ENCODE measurements at places on chromosomes 1 and 21. TPM values are rescaled to one million over a fixed set of nuclear protein-coding genes. Genes with fewer than 3 reads are reported as not detected.
A peak's percentile ranks its signal among the peaks of the same experiment; 100 is the strongest.

- peak; percentile 34 for DNase-seq
Observed at GRCh38 chr1:154326546-154327465, 1.5 kb downstream of the ATP8B2 start.

DNA sequence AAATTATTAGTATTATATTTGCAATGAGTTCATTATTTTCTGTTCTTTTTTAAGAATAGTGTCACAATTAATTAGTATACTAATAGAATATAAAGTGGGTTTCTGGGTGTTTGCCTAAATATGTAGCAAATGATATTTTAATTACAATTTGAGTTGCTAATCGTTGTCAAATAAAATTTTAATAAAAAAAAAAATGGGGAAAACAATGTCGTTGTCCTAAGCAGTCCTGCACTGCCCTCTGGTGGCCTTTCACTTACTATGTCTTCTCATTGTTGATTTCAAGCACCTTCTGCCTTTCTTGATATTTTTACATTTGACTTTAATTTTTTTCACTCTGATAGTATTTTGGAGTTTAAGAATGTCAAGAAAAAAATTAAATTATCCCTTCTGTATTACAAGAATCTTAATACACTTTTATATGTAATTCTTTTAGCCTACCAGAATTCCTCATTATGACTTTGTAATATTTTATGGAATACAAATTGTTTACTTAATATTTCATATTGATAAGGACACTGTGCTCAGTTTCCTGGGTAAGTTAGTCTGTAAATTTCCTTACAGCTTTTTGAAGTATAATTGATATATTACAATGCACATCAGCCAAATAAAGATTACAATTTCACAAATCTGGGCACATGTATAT, 104.5 kb upstream of the FMN2 start:
- DNase-seq: peak; percentile 59

DNA sequence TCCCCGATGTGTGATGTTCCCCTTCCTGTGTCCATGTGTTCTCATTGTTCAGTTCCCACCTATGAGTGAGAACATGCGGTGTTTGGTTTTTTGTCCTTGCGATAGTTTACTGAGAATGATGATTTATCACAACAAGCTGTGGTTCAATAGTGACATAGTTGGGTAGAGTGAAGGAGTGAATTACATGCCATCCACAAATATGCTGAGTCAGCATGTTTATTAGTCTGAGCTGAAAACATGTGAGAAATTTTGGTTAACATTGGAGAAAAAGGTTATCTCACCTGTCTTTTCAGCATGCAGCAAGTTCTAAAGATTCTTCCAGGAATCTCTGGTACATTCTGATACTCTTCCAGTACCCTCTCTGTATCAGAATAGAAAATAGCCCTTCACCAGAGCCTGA, 19.0 kb downstream of the OR2L3 start:
- no peak for DNase-seq

DNA sequence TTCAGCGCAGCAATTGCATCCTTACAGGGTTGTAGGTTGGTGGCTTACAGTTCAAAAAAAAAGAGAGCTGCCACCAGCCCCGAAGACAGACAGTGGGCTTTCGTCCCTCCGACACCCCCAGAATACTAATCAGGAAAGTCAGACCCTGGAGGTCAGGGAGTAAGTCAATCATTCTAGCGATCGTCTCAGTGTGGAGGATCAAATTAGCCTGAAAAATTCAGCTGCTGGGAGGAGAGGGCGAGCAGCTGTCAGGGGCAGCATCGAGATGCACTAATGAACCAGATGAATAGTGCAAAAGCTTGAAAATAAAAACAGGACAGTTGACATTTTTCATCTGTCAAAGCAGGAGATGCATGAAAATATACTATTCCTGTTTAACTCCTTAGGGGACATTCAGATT, 138.4 kb downstream of the NEK7 start:
- DNase-seq: peak; percentile 27

GRCh38 chr1:107943694-107944093, 21.3 kb downstream of the VAV3 start:
- DNase-seq: no peak

- no peak for DNase-seq
Observed at GRCh38 chr1:92118826-92119225, 38.7 kb downstream of the BTBD8 start.

GRCh38 chr1:160767395-160768294, 28.3 kb upstream of the LY9 start:
- no peak for DNase-seq

- DNase-seq: no peak
Observed at GRCh38 chr1:222991908-222992307, 151.1 kb downstream of the TLR5 start.

DNA sequence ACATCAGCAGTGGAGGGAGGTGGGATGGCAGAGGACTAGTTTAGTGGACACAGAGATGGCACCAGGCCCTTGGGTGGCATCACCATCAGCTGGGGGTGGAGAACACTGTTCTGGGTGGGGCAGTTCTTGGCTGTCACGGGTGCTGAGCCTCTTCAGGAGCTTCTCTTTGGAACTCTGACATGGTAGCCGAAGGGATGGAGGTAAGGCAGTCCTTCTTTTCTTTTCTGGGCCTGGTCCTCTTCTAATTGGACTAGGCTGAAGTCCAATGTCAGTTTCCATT, 8.3 kb upstream of the MEF2D start:
- DNase-seq: no peak

GRCh38 chr1:65955503-65955902, 162.8 kb downstream of the PDE4B start:
- no peak for DNase-seq

DNA sequence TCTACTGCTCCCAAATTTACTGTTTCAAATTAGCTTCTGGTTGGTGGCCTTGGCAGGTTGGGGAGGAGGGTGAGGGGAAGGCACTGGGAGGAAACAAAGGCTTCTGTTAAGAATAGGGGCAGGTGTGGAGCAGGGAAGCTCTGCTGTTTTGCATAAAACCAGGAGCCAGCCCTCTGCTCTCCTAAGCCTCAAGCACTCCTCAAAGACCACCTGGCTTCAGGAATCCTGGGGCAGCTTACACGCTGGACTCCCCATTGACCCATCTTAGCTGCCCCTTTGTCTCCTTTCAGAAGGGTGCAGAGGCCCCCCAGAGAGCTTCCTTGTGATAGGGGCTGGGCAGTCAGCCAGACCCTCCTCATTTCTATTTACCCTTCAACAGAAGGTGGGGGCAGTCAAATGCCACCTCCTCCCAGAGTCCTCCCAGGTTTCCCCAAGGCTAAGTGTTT, 11.5 kb upstream of the DHRS3 start:
- DNase-seq: no peak

GRCh38 chr1:248862998-248863881, 4.4 kb upstream of the ZNF692 start:
- DNase-seq: peak; percentile 92

- no peak for DNase-seq
Observed at GRCh38 chr1:185108321-185108720, 48.4 kb downstream of the TRMT1L start.

- no peak for DNase-seq
Observed at GRCh38 chr21:46610018-46610701, 5.3 kb upstream of the S100B start.

- DNase-seq: peak; percentile 16
Observed at GRCh38 chr1:47191940-47192457, 2.2 kb upstream of the PDZK1IP1 start.

DNA sequence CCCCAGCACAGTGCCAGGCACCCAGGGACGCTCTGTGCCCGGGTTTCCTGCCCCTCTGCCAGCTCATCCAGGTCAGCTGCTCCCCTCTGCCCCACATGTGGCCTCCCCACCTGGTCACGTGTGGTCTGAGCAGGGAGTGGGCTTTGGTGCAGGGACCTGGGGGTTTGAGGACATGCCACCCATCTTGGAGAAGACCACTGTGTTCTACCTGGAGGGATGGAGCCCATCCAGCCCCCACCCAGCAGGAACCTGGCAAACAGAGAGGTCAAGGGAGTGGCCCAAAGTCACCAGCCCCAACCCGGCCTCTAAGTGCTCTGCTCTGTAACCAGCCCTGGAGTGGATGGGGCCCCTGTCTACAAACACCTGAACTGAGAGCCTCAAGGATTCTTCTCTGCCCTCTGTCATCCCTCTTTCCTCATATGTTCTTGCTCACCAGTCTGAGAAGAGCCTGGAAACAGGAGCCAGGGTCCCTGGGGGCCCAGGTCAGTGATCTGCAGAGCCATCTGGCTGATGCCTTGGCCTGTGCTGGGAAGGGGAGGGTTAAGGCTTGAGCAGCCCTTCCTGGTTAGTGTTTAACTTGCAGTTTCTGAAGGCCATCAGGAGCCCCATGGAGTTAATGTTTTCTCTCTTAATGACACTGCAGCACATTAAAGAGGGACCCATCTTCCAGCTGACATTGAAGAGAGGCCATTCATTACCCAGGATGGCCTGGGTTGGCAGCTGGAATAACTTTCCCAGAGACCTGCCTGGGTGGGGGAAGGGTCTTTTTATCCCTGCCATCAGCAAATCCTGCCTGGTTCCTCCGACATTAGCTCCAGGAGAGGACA, 235.4 kb downstream of the PTPRU start:
- no peak for DNase-seq

- no peak for DNase-seq
Observed at GRCh38 chr1:43772978-43773377, 65.6 kb downstream of the ST3GAL3 start.

DNA sequence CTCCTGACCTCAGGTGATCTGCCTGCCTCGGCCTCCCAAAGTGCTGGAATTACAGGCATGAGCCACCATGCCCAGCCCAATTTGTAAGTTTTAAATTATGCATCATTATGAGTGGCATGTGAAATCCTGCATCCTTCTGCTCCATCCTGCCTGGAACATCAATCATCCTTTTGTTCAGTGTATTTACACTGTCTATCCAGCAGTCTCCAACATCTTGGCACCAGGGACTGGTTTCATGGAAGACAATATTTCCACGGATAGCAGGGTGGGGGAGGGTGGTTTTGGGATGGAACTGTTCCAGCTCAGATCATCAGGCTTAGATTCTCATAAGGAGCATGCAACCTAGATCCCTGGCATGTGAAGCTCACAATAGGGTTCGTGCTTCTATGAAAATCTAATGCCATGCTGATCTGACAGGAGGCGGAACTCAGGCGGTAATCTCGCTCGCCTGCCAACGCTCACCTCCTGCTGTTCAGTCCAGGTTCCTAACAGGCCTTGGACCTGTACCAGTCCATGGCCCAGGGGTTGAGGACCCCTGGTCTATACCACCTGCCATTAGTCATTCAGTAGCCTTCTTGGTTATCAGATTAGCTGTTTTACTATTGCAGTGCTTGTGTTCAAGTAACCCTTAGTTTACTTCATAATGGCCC, 22.2 kb upstream of the TCEA3 start:
- no peak for DNase-seq

- DNase-seq: no peak
Observed at GRCh38 chr1:159011751-159012150, 2.0 kb downstream of the IFI16 start.

- DNase-seq: no peak
Observed at GRCh38 chr1:226786550-226786949, 47.5 kb upstream of the ITPKB start.

- peak; percentile 92 for DNase-seq
Observed at GRCh38 chr1:167533851-167534300, 15.5 kb upstream of the CD247 start.

- DNase-seq: no peak
Observed at GRCh38 chr21:34116569-34116968, 43.2 kb downstream of the MRPS6 start.

DNA sequence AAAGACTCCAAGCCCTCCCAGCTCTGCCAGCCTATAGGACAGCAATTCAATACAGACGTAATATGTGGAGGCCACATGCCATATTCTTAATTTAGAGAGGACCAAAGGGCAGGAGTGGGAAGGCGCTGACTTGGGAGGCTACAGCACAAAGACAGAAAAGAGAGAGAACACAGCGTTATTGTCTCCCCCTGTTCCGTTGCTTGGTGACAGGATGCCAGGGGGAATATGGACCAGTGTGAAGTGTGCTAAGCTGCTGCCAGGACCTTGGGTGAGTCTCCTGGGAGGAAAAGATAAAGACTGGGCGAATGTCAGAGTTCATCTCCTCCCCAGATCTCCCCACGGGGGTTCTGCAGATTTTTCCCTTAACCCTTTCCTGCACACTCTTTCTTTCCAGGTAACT, 102.1 kb upstream of the ADAR start:
- DNase-seq: no peak

GRCh38 chr1:241557551-241558193, 25.5 kb downstream of the KMO start:
- DNase-seq: no peak

DNA sequence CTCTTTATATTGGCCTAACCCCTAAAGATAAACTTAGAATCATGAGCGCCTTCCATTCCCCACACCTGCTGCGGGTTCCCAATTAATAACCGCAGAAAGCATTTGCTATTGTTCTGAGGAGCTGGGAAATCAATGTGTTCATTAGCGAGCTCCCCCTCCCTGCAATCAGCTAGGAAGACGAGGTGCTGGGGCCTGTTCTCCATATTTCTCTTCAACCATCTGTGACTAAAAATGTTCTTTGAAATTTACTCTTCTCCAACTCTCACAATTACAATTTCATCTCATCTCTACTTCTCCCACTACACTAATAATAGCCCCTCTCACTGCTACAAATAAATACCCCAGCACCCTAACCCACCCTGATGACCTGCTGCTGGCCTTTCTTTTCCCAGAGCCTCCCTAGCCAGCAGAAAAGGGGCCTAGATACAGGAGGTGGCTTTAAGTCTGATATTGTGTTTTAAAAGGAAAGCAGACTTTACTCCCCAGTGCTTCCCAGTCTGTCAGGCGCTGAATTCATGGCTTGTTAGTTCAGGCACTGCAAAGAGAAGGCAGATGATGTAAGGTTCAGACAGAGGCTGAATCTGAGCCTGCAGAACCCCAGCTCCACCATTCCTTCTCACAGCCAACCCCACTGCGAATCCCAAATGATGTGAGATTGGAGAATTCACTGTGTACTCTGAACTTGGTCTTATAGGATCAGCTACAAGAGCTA, 477.5 kb upstream of the DAB1 start:
- DNase-seq: no peak

GRCh38 chr1:178500091-178500770, 3.5 kb upstream of the CLEC20A start:
- no peak for DNase-seq

DNA sequence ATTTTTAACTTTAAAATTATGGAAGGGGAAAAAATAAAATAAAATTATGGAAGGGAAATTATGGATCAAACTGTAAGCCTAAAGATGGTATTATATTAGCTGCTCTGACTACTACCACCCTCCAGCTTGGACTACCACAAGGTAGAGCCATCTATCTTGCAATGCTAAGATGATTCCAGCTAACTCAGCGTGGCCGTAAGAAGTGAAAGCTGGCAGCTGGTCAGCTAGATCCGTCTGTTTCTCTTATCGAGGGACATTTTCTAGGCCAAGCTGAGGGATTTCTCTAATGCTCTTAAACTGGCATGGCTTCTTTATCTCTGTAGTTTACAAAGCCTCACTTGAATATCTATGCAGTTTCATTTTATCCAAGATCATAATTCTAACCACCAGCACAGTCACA, 31.5 kb downstream of the LYST start:
- no peak for DNase-seq

S100A8 gene
- 87.6 TPM for total RNA-seq

LAD1 gene
- total RNA-seq: 35.6 TPM

RNU1-2 gene
- total RNA-seq: under 0.01 TPM

AMPD1 gene
- total RNA-seq: 31.1 TPM

KIF1B gene
- total RNA-seq: 301 TPM

DMRTA2 gene
- total RNA-seq: not detected

DCDC2B gene
- not detected for total RNA-seq

KCNJ9 gene
- total RNA-seq: not detected

CHI3L1 gene
- total RNA-seq: 1.3 TPM

All from tongue (tissue), 3 donors.